Head of caudate nucleus (tissue), 42 donors: ENCODE measurements at places on chromosomes 5 and 9.

DNA sequence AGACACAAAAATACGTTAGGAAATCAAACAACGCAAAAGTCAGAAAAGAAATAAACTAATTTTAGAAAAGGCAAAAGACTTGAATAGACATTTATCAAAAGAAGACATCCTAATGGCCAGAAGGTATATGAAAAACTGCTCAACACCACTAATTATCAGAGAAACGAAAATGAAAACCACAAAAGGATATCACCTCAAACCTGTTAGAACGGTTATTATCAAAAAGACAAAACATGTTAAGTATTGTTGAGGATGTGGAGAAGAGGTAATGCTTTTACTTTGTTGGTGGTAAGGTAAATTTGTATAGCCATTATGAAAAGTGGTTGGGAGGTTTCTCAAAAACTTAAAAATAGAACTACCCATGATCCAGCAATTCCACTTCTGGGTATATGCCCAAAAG lies 230.0 kb upstream of the RGMB start:
- no peak for DNase-seq

- DNase-seq = no peak
These were observed 89.3 kb downstream of the ALDH1A1 start for GRCh38 chr9:72863456-72864094.

GRCh38 chr9:129901993-129902739 lies 66.9 kb downstream of the USP20 start:
- DNase-seq = no peak

DNA sequence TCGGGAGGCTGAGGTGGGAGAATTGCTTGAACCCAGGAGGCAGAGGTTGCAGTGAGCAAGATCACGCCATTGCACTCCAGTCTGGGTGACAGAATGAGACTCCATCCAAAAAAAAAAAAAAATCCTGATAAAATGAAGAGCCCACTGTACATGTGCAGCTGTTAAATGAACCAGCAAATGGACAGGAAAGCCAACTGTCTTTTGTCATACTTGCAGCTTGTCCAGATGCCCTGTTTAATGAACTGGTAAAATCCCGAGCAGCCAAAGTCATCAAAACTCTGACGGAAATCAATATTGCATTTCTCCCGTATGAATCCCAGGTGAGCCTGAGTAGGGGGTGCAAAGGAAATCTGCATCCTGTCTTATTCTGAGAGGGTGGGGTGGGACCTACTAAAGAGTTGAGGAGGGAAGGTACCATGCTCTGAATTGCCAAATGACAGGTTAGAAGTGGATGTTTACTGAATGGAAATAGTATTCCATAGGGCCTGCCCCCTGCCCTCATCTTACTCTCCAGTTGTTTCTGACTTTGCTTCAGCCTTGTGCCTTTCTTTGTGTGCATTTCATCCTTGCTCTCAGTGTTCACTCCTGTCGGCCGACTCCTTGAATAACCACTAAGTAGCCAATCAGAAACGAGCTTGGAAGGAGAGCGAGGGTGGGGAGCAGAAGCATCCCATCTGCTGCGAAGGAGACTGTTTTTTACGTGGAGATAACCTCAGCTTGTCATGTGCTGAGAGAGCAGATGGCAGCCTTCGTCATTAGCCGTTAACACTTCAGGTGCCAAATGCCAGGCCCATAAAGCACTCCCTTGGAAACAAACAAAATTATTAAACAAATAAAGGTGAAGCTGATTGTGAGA lies 45.7 kb upstream of the CFAP157 start:
- DNase-seq = no peak

GRCh38 chr5:95725937-95726810 lies 5.0 kb upstream of the RHOBTB3 start:
- no peak for DNase-seq

DNA sequence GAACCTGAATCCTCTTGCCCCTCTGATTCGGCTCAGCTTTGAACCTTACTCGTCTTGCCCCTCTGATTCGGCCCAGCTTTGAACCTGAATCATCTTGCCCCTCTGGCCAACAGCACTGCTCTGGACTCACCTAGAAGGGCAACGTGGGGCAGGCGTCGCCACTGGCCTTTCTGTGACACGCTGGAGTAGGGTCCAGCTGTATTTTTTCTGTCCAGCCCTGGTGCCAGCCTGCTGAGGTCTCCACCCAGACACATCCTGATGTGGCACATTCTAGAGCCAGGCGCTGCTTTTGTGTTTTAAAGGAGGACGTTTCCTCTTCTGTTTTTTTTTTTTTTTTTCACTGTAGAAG lies 15.2 kb upstream of the CPEB4 start:
- no peak for DNase-seq

DNA sequence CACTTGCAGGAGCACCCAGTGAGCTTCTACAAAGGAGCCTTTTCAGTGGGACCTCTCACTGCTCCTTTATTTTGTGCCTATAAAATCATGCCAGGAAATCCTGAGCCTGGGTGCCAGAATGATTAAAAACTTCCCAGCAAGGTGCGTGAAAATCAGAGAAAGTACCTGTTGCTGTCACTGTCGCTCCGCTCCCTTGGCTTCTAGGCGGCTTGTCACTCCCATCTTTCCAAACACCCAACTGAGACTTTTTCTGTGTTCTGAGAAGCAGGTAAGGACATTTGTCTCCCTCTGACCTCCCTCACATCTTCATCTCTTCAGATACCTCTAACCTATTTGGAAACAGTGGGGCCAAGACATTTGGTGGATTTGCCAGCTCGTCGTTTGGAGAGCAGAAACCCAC lies 53.9 kb downstream of the FAM78A start:
- no peak for DNase-seq

- DNase-seq = peak; percentile 49
These were observed 701 bp upstream of the ZNF462 start for GRCh38 chr9:106862110-106862820.

- no peak for DNase-seq
These were observed 250.3 kb downstream of the TRIM32 start for GRCh38 chr9:116937361-116937760.

GRCh38 chr9:122338994-122339393 lies 31.8 kb upstream of the PTGS1 start:
- DNase-seq = peak; percentile 46

- peak; percentile 49 for DNase-seq
These were observed 174.5 kb upstream of the SLC12A2 start for GRCh38 chr5:127909066-127909465.

- no peak for DNase-seq
These were observed 152.2 kb upstream of the HMHB1 start for GRCh38 chr5:143659599-143660238.

GRCh38 chr5:147413266-147413665 lies 96.6 kb downstream of the DPYSL3 start:
- DNase-seq = no peak

GRCh38 chr9:124503713-124504529 lies 3.3 kb downstream of the NR5A1 start:
- no peak for DNase-seq

DNA sequence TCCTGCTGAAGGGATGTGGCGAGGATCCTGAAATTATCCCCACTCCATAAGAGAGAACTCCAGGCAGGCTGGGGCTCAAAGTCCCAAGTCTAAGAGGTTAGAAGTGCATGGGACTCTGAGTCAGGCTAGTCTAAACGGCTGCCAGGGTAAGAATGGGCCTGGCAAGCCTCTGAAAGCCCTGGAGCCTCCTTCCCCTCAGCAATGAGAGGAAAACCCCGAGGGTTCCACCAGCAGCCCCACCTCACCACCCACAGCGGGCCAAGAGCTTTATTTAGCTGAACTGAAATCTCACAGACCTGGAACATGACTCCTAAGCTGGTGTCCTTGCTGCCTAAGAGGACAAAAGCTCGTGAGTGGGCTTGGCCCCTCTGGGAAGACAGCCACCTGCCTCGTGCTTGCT lies 135.5 kb downstream of the SEC61B start:
- no peak for DNase-seq

- no peak for DNase-seq
These were observed 10.6 kb downstream of the SPINK4 start for GRCh38 chr9:33250458-33250995.

DNA sequence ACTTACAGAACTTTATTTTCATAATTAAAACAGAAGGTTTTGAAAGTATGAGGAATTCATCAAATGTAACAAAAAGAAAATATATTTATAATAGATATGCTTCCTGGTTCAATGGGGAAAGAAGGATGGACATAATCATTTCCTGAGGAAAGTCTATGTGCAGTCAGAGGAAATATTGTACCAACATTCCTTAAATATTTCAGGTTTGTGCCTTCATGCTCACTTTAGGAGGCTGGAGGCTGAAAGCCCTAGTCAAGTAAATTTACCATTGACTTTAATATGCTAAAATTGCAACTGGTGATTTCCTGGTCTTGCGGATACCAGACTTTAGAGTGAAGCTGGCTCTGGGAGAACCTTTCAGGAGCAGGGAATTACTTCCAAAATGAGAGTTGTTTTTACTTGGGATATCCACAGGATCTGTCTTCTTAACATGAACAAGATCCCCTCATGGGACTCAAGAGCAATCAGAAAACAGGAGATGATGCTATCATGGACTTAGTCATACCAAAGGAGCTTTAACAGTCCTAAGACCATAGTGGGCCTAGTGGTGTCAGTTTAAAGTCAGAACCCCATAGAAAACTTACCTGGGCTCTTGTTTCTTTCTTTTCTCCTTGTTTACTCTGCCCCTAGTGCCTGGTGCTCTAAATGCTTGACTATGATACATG lies 762.8 kb upstream of the GRAMD2B start:
- DNase-seq = no peak

DNA sequence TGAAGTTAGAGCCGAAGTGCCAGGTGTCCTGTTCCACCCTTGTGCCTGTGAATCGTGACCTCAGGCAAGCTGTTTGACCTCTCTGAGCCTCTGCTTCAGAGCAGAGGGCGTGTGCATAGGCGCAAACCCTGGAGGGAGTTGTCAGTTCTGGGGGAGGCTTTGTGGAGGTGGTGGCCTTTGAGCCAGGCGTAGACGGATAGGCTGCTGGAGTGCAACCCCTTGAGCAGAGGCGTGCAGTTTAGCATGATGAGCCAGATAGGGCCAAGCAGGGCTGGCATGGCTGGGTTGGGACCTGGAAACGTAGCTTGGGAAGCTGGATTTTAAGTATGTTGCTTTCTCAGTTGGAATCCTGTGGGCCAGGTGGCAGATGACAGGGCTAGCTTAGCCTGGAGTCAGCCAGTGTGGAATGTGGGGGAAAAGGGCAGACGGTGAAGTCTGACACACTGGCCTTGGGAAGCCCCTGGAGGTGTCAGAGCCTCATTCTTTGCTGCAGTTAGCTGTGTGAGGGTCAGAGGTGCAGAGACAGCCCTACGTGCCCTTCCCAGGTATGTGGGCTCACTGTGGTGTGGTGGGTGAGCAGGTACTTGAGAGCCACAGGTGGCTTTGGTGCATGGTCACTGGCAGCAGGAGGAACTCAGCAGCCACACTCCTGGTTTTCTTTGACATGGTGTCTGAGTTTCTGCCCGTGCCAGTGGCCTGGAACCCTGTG lies 93.4 kb downstream of the DAB2IP start:
- no peak for DNase-seq

DNA sequence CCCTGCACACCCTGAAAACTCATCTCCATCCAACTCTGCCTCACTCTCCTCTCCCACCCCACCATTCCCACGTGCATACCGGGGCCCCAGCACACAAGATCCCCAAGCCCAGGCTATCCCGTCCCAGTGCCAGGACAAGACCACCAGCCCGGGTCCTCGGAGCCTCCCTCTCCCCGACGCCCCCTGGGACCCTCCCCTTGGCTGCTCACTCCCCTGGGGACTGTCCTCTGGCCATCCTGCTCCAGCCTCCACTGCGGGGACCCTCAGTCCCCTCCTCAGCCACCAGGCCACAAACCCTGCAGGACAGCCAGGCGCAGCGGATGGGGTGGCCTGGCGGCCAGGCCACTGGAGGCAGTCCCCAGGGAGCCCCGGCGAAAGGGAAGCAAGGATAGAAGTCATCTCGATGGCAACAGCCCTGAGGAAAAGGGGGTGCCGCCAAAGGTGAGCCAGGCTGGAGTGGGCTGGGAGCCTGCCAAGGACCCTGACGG lies 62.8 kb downstream of the C9orf50 start:
- DNase-seq = no peak

DNA sequence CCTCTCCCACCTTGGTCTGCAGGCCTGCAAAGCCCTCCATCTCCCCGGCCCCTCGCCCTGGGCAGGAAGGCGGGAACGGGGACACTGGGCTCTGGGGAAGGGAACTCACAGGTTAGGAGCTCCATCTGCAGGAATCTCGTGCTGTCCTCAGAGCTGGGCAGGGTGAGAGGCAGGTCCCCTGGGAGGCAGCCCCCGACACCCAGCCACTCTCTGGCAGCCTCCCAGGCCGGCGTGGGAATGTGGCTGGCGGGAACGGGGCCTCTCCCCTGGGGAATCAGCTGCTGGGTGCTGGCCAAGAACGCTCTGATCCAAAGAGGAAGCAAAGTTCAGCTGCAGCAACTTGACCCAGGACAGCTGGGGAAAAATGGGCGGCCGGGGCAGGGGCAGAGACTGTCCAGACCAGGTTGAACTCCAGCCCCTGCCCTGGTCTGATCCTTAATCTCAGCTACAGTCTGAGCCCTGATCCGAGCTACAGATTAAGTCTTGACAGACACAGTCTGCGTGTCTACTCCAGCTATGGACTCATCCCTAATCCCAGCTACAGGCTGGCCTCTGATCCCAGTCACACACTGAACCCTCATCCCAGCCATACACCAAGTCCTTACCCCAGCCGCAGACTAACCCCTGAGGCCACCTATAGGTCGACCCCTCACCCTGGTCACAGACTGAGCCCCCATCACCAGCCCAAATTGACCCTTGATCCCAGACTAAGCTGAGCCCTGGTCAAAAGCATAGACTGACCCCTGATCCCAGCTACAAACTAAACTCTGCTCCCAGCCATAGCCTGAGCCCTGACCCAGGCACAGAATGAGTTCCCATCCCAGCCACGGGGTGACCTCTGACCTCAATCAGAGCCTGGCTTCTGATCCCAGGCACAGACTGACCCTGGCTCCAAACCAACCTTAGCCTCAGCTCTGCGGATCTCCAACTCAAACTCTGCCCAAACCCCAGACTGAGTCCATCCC lies 37.3 kb upstream of the EGFL7 start:
- DNase-seq = peak; percentile 28

GRCh38 chr9:15831384-15831783 lies 278.5 kb downstream of the CCDC171 start:
- DNase-seq = no peak

GRCh38 chr5:153543288-153543687 lies 52.8 kb downstream of the GRIA1 start:
- no peak for DNase-seq

GRCh38 chr5:17275289-17276158 lies 58.1 kb downstream of the BASP1 start:
- no peak for DNase-seq

- no peak for DNase-seq
These were observed 558.7 kb downstream of the ACTL7B start for GRCh38 chr9:108297073-108297472.

DNA sequence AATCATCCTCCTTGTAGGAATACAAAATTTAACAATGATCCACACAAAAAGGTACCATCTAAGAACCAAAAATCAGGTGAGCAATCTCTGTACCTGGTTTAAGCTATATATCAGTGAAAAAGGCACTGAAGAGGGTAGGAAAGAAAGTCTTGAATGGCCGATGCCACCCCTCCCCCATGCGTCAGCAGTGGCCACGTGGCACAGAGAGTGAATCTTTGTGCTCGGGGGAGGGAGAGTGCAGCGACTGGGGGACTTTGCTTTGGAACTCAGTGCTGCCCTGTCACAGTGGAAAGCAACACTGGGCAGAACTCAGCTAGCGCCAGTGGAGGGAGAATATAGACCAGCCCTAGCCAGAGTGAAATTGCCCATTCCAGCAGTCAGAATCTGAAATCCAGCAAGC lies 28.3 kb upstream of the PDE4D start:
- DNase-seq = no peak

GRCh38 chr5:160694896-160695295 lies 157.1 kb downstream of the ATP10B start:
- no peak for DNase-seq
